Amygdala (tissue), 56 donors: ENCODE measurements at places on chromosomes 3 and 15.

- no peak for DNase-seq
Measured at GRCh38 chr15:35874260-35874905, 328.4 kb upstream of the DPH6 start.

DNA sequence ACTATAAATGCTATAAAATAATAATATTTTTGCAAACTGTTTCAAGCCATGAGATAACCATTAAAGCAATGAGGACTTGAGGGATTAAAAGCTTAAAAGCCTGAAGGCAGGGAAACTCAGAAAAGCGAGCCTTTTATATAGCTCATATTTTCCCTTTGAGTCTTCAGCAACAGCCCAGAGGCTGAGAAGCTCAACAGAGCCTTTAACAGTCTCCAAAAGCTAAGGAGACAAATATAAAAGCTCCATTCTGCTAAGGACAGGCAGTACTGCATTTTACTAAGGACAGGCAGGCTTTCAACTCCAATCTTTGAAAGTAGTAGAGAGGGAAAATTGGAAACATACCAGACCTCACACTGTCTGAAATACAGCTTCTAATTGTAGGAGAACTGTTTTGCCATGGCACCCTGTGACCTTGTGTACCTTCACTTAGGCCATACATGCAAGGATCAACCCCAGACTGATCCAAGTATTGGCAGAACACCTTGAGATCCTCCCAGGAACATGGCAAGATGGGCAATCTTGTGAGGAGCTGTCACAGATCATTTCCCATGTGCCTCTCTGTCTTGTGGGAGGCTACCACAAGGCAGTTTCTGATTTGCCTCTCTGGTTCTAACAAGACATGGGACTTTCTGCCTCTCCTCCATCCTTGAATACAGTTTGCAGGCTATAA lies 53.1 kb upstream of the ARNT2 start:
- DNase-seq = no peak

GRCh38 chr15:71094137-71094536 lies 21.1 kb upstream of the THSD4 start:
- no peak for DNase-seq

DNA sequence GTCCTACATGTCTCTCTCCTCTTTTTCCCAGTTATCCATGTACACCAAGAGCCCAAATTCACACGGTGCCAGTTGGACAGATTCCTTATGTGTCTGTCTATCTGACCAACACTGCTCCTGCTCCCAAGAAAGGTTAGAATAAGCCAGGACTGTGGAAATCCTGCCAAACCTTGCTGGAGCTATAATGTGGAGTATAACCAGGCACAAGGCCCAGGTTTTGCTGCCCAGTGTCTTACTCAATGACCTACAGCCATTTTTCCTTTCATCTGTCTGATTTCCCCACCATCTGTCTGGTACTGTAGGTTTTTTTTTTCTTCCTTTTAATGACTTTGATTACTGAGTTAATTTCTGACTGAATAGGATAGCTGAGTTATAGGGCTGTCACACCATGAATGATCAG lies 26.5 kb upstream of the MINDY4B start:
- no peak for DNase-seq

- no peak for DNase-seq
Measured at GRCh38 chr15:28992336-28992864, 106.6 kb downstream of the APBA2 start.

DNA sequence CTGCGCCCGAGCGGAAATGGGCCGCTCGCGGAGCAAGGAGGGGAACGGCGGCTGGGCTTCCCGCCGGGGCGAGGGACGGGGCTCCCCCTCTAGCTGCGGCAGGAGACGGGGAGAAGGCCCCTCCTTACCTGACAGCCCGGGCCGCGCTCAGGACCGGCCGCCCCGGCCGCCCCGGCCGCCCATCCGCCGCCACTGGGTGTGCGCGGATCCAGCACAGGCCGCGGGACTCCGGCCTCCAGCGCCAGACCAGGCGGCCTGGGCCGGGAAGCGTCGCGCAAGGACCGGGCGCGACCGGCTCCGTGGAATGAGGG lies 296 bp downstream of the TPRA1 start:
- DNase-seq = no peak

DNA sequence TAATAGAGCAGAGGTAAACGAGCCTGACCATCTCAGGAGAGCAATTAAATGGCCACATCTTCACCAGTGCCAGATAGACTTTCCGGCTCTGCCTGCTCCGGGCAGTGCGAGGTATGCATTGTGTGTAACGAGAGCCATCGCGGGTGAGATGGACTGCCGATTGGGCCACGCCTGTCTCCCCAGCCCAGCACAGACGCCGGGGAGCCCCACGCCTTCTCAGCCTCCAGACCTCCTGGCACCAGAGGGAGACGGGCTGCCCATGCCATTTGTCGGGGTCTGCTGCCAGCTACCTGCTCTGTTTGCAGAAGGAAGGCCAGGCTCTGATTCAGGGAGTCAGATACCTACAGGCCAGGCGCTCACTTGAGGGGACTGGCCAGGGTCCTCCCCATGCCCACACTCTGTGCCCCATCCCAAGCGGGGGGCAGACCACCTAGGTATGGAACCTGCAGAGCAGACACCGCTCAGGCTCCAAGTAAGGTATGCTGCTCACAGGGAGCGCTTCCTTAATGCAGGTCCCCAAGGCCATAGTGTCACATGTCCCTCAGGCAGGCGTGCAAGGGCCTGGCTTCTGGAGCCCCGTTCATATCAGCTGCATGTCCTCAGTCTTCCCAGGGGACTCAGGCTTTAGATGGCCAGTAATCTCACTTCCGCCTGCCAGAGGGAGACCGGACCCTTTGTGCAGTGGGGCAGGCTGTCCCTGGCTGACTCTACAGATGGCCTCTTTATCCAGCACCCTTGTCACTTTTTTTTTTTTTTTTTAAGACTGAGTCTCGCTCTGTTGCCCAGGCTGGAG lies 62.2 kb downstream of the DNAJB8 start:
- DNase-seq = no peak
